ENCODE measurements at places on chromosomes 11 and 22.

- no peak for DNase-seq
These were observed 3.3 kb downstream of the RAB6A start for GRCh38 chr11:73757598-73757997.

DNA sequence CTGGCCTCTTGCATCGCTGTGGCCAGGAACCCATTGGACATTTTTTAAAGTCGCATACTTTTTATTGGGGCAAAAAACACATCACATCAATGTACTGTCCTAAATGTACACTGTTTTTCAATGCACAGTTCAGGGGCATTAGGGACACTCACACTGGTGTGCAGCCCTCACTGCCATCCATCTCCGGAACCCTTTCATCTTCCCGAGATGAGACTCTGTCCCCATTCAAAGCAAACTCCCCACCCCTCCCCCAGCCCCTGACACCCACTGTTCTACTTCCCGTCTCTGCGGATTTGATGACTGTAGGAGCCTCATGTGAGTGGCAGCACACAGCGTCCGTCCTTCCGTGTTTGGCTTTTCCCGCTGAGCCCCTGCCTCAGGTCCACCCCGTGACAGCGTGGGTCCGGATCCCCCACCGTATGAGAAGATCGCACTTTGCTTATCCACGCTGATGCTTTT, 41.8 kb upstream of the TH start:
- DNase-seq = no peak

DNA sequence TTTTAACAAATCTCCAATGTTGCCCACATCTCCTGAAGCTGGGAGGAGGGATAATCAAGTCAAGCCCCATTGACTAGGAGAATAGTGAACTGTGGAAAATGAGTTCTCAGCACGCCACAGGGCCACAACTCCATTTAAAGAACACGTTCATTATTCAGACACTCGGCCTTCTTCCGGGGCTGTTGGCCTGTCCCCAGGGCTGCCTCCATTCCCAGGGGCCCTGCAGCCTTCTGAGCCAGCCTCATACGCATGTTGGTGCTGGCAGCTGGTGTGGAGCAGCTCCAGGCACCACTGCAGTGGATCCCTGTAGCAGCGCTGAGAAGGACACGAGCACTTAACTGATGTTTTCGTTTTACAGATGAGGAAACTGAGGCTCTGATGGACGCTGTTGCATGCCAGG, 87.5 kb upstream of the RCN1 start:
- peak; percentile 43 for DNase-seq

DNA sequence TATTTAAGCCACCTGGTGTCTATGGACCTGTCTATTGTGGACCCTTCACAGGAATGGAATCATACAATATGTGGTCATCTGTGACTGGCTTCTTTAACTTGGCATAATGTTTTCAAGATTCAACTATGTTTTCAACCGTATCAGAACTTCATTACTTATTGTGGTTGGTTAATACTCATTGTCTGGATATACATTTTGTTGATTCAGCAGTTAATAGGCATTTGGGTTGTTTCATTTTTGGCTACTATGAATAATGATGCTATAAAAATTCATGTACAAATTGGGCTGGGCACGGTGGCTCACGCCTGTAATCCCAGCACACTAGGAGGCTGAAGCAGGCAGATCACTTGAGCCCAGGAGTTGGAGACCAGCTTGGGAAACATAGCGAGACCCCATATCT, 2.5 kb upstream of the RAPSN start:
- DNase-seq = no peak

DNA sequence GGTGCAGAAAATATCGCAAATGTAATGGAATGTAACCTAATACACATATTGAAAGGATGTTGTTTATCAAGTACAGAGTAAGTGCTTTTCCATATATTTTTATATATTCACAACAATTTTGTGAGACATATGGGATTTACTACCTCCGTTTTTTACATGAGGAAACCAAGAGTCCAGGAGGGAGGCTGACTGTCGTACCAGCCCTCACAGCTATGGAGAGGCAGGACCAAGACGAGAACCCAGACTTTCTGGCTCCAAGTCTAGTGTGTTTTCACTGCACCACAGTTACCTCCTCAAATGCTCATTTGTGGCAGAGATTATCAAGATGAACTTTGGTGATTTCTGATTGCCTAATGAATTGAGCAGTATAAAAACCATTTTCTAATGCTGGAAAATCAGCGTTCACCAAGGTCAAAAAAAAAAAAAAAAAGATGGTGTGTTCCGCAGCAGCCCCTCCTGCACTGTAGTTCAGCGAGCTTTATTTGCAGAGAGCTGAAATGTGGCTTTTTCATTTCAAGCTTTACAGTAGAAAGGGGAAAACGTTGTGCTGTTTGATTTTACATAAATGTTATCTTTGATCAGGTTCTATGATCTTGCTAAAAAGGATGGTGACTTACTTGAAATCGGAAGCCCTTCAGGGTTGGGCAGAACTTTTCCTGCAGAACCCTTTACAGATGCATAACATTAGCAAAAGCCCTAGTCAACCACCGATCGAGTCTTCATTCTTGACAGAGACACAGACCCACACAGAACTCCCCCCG, 44.7 kb upstream of the WEE1 start:
- DNase-seq = no peak

- no peak for DNase-seq
These were observed 435.5 kb downstream of the LUZP2 start for GRCh38 chr11:24932110-24933000.

DNA sequence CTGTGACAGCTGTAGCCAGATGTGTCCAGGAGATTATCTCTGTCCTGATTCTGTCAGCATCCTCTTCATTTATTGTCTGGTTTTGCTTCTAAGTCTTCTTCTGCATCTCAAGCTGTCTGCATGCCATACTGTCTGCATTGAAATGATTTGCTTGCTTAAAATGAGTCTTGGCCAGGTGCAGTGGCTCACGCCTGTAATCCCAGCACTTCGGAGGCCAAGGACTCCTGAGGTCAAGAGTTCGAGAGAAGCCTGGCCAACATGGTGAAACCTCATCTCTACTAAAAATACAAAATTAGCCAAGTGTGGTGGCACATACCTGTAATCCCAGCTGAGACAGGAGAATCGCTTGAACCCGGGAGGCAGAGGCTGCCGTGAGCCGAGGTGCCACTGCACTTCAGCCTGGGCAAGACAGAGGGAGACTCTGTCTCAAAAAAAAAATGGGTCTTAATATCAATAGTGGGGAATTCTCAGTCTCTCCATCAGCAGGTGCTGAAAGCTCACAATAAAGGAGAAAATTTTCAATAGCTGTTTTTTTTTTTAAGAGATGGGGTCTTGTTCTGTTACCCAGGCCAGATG, 39.2 kb upstream of the AMPD3 start:
- no peak for DNase-seq

DNA sequence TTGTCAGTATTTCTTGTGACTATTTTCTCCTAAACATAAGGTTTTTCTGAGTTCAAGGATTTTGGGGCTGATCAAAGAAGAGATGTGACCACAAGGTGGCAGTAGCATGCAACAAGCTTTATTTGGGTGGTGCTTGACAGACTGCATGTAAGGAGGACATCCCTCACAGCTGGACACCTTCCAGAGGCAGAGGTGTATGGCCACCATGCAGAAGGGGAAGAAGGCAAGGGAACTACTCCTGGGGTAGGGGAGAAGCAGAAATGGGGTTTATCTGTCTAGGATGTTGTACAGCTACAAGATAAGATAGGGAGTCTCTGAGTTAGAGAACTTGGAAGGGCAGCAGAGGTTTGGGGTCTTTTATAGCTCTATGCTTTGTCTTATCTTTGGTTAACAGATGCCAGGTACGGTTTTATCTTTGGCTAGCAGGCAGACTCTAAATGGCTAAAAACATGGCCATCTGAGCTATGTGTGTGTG, 5.1 kb upstream of the BIRC2 start:
- DNase-seq = peak; percentile 87

DNA sequence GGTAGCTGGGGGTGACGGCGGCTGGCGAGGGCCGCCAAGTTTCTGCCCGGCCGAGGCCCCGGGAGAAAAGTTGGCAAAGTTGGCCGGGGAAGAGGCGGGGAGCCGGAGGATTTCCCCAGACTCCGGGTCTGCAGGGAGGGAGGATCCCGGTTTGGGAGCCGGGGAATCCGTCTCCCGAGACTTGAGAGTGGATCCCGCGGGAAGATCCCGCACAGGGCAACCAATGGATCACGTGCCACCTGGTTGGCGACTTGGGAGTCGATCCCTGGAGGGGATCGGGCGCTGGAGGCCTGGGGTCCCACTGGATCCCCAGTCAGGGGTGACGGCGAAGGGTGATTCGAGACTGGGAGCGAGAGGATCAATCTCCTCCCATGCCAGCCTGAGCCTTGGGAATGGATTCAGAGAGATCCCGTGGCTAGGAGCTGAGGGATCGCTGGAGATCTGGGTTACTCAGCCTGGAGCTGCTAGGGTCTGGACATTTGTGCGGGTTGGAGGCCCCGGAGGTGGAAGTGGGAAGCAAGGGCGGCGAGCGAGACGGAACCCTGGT, 394 bp downstream of the KIAA1671 start:
- peak; percentile 83 for DNase-seq

DNA sequence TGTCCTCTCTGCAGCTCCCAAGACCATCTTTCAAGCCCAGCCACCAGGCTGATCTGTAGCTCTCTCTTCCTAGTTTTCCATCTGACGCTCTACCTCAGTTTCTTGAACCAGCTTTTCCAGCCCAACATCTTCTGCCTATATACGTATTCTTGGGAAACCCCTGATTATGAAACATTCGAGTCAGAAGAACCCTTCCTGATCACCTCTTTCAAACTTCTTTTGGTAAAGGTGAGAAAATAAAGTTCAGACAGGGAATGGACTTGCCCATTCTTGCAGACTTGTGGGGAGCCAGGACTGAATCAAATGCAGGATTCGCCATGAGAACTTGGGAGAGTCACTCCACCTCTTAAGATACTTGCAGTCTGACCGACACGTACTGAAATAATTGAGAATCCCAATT, 169.5 kb upstream of the NARS2 start:
- no peak for DNase-seq

DNA sequence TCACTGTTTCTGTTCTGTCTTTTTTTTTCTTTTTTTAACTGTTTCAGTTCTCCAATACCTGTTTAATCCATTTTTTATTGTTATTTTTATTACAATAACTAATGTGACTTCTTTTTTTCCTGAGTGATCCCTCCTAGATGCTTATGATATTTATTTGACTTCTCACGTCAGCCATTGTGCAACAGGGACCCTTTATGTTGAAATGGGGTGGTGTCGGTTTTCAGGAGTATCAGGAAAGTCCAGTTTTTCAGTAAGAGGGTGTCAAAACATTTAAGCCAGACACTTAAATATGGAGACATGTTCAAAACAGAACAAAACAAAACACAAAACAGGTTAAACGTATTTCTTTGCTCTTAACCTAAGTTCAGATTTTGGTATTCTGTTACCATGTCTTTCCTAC, 418.8 kb downstream of the DYNC2H1 start:
- no peak for DNase-seq
